ENCODE measurements at places on chromosomes 2 and 18. TPM values are rescaled to one million over a fixed set of nuclear protein-coding genes. Genes with fewer than 3 reads are reported as not detected.

The TOGARAM2 gene
- not detected for total RNA-seq

The CASP8 gene
- 27.0 TPM for total RNA-seq

The ST3GAL5 gene
- 30.7 TPM for total RNA-seq

The DARS1 gene
- total RNA-seq, result 143 TPM

The POTEJ gene
- not detected for total RNA-seq

The SETBP1 gene
- 1.9 TPM for total RNA-seq

Measured in M059J (cell line).